ENCODE measurements at places on chromosomes 13 and 19. TPM values are rescaled to one million over a fixed set of nuclear protein-coding genes. Genes with fewer than 3 reads are reported as not detected.

Gene MAP4K1
- 6.8 TPM for total RNA-seq

Gene STAP2
- total RNA-seq, result 29.8 TPM

Gene CGB3
- total RNA-seq, result not detected

Gene KLF1
- 0.25 TPM for total RNA-seq

Gene ZNF627
- 11.4 TPM for total RNA-seq

Gene IGFL1
- 2.6 TPM for total RNA-seq

Measured in PC-9 (cell line).